ENCODE measurements at places on chromosomes 4 and X.
A peak's percentile ranks its signal among the peaks of the same experiment; 100 is the strongest.

DNA sequence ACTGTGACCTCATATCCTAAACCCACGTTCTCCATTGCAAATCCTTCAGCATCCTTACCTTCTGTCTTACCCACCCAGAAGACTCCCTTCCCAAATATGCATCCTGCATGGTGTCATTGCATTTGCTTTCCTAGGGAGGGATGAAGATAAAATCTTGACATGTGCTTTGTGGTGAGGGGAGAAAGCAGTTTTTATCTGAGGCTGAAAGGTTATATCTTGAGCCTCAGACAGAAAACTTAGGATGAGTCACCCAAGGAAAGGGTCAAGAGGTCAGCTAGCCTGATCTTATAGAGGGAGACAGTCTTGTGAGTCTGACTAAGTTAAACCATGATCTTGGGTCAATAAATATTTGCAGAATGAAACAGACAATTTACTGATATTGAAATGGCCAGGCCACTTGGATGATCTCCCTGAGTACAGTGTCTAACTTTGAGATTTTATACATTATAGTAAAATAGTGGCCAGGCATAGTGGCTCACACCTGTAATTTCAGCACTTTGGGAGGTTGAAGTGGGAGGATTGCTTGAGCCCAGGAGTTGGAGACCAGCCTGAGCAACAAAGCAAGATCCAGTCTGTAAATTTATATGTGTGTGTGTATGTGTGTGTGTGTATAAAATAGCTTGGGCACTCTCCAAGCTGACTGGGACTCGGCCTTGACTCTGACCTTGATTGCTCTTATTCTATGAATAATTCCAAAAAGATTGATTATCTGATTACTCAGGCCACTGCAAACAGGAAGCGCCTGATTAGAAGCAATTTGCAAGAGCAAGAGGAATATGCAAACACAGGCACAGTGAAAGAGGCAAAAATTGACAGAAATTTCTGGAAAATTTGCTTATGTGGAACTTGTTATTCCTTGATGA is 15.4 kb upstream of the FAM9C start:
- H3K27me3 ChIP-seq: no peaks in the 10 kb centered on the region
- H3K4me3 ChIP-seq: no peak overlapping the region
- no peak overlapping the region for H3K27ac ChIP-seq
- DNase-seq: no peak
- peaks cover 4% of the 10 kb centered on the region for H3K4me1 ChIP-seq

- H3K27me3 ChIP-seq: no peaks in the 10 kb centered on the region
- peak overlapping the region; percentile 83 for H3K27ac ChIP-seq
- DNase-seq: no peak
These were observed 693 bp downstream of the ATP10D start for GRCh38 chr4:47485768-47486167.

- H3K27ac ChIP-seq: no peak overlapping the region
- no peak overlapping the region for H3K4me3 ChIP-seq
- no peak for DNase-seq
- H3K4me1 ChIP-seq: no peaks in the 10 kb centered on the region
- H3K27me3 ChIP-seq: no peaks in the 10 kb centered on the region
These were observed 1.9 kb downstream of the MAGEB1 start for GRCh38 chrX:30248854-30249253.

DNA sequence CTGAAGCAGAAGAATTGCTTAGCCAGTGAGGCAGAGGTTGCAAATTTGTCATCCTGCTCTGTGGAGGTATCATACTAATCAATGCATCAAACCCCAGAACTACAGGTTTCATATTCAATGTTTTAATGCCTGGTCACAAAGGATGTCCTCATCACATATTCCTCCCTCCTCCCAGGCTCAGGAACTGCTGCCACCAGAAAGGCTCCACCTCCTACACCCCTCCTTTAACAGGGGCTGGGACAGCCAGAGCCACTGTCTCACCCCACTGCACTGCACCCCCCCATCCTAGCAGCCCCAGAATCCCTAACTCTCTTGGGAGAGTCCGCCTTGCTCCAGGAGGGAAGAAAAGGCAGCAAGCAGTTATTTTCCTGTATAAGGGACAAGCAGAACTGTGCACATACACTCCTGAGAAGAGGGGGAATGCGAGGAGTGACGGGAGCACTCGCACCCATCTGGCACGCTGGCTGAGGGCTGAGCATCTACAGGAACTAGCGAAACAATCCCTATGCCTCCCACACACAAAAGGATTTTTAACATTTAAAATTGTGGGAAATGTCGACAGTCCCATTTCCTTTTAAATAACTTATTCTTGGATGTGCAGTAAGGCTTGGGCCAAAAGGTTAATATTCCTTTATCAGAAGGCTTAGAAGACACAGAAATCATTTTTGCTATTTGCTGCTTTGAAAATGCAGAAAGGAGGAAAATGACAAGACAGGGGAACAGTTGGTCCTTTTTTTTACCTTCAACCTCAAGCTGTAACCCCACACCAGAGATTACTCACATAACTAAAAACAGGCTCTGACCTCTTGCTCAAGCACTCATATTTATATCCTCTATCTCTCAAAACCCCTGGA is 27.8 kb downstream of the CD99L2 start:
- DNase-seq: no peak
- no peak overlapping the region for H3K27ac ChIP-seq
- H3K4me3 ChIP-seq: no peak overlapping the region
- H3K4me1 ChIP-seq: no peaks in the 10 kb centered on the region
- H3K36me3 ChIP-seq: no peaks in the 10 kb centered on the region

DNA sequence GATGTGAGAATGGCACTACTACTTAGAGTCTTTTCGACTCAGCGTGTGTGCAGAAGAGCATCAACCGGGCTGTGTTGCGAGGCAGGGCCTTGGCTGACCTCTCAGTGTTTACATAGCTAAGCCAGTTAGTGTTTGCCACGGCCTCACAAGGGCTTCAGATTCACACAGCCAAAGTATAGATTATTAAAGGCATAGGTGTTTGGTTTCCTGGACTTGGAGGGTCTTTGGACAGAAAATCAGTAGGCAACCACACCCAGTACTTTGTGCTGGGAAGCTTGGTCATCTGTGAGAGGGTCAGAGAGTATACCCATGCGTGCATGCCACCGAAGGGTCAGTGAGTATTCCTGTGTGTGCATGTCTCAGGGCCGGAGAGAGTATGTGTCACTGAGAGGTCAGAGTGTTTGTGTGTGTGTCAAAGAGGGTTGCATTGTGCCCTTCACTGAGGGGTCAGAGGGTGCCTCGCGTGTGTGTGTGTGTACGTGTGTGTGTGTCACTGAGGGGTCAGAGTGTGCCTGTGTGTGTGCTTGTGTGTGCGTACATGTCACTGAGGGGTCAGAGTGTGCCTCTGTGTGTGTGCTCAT is 69.7 kb upstream of the MSANTD1 start:
- peaks cover 84% of the 10 kb centered on the region for H3K36me3 ChIP-seq
- H3K27ac ChIP-seq: no peak overlapping the region
- no peaks in the 10 kb centered on the region for H3K4me1 ChIP-seq
- DNase-seq: no peak

- H3K4me3 ChIP-seq: no peak overlapping the region
- H3K4me1 ChIP-seq: no peaks in the 10 kb centered on the region
- H3K36me3 ChIP-seq: peaks cover 25% of the 10 kb centered on the region
- H3K27me3 ChIP-seq: no peaks in the 10 kb centered on the region
These were observed 169.7 kb downstream of the RAP1GDS1 start for GRCh38 chr4:98430708-98431403.

GRCh38 chr4:184099535-184099966 is 118.1 kb downstream of the ENPP6 start:
- DNase-seq: no peak
- H3K36me3 ChIP-seq: no peaks in the 10 kb centered on the region
- no peaks in the 10 kb centered on the region for H3K27me3 ChIP-seq
- H3K4me1 ChIP-seq: no peaks in the 10 kb centered on the region
- no peak overlapping the region for H3K4me3 ChIP-seq

GRCh38 chr4:27779827-27780226 is 919.2 kb downstream of the STIM2 start:
- no peaks in the 10 kb centered on the region for H3K4me1 ChIP-seq
- no peak for DNase-seq
- no peak overlapping the region for H3K27ac ChIP-seq
- no peaks in the 10 kb centered on the region for H3K36me3 ChIP-seq
- no peaks in the 10 kb centered on the region for H3K27me3 ChIP-seq

DNA sequence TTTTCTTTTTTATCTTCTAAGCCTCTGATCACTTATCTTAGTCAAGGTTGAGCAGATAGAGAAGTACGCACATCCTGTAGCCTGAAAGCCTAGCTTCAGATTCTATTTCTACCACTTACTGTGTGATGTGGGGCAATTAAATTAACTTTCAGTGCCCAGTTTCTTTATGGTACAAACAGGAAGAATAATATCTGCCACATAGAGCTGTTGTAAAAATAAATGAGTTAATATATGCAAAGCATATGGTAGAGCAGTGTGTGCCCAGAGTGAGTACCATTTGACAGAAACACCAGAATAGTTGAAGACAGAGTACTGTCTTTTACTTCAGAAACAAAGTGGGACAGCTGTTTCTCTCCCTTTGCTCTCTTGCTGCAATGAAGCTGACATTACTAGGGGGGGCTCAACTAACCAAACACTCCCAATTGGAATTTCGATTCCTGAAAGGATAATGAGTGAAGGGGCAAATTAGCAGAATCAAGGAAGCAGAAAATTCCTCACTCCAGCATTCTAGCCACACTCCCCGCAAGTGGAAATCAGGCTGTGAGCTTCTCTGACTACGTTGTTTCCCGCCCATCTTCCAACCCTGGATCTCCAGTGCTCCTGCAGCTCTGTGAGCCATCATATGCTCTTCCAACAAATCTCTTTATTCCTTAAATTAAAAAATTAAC is 80.4 kb downstream of the MAPK10 start:
- H3K27ac ChIP-seq: no peak overlapping the region
- no peak for DNase-seq
- H3K27me3 ChIP-seq: no peaks in the 10 kb centered on the region
- no peaks in the 10 kb centered on the region for H3K36me3 ChIP-seq
- no peak overlapping the region for H3K4me3 ChIP-seq

DNA sequence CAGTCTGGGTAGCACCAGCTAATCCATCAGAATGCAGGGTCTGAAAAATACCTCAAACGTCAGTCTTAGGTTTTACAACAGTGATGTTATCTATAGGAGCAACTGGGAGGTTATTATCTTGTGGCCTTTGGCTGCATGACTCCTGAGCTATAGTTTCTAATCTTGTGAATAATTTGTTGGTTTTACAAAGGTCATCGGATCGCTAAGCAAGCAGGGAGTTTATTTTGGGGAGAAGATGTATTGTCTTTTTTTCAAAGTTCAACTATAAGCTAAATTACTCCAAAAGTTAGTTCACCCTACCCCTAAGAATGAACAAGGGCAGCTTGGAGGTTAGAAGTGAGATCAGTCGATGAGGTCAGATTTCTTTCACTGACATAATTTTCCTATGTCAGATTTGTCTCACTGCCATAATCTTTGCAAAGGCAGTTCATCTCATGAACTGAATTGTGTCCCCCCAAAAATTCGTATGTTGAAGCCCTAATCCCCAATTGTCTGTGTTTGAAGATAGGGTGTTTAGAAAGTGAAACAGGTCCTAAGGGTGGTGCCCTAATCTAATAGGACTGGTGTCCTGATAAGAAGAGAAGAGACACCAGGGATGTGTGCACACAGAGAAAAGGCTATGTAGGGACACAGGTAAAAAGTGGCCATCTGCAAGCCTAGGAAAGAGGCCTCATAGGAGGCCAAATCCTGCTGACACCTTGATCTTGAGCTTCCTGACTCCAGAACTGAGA is 175.8 kb upstream of the GALNT7 start:
- no peaks in the 10 kb centered on the region for H3K4me1 ChIP-seq
- H3K36me3 ChIP-seq: no peaks in the 10 kb centered on the region
- DNase-seq: no peak
- H3K27me3 ChIP-seq: peaks cover 5% of the 10 kb centered on the region
- H3K4me3 ChIP-seq: no peak overlapping the region
- no peak overlapping the region for H3K27ac ChIP-seq

GRCh38 chr4:135604531-135604930 is 1402.9 kb upstream of the PABPC4L start:
- H3K27ac ChIP-seq: no peak overlapping the region
- DNase-seq: no peak
- H3K27me3 ChIP-seq: no peaks in the 10 kb centered on the region
- no peaks in the 10 kb centered on the region for H3K36me3 ChIP-seq
- no peaks in the 10 kb centered on the region for H3K4me1 ChIP-seq
- H3K4me3 ChIP-seq: no peak overlapping the region

DNA sequence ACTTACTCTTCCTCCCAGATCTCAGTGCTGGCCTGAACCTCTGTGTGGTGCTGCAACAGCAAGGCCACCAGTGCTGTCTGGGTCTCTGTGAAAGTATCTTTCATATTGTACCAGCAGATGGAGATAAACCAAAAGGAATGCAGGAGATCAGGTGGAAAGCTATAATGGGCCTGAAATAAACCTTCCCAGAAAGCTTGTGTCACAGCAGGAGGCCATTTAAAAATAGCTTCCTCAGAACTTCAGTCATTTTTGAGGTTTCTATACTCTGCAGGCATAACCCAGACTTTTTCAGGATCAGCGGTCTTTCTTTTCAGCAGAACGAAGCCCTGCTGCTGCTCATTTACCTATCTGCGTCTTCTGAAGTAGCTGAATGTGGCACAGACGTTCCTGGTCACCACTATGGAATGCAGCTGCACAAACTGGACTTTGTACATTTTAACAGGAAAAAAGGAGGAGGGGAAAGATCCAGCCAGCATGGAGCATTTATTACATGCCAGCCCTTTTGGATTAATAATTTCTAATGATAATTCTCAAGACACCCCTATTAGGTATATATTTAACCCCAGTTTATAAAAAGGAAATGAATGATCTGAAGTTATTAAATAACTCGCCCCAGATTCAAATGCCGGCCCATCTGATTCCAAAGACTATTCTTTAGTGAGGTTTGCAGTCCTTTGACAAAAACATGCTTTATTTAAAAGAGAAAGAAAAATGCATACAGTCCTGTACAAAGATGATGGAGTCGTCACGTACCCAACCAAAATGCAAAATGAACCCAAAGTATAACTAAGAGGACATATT is 119.7 kb downstream of the NFKB1 start:
- no peaks in the 10 kb centered on the region for H3K27me3 ChIP-seq
- DNase-seq: peak; percentile 24
- peaks cover 7% of the 10 kb centered on the region for H3K36me3 ChIP-seq
- H3K27ac ChIP-seq: no peak overlapping the region

- H3K4me1 ChIP-seq: peaks cover 12% of the 10 kb centered on the region
- no peaks in the 10 kb centered on the region for H3K27me3 ChIP-seq
- H3K4me3 ChIP-seq: no peak overlapping the region
These were observed 15.1 kb upstream of the ABLIM2 start for GRCh38 chr4:8173492-8174242.

- H3K4me3 ChIP-seq: no peak overlapping the region
- H3K4me1 ChIP-seq: no peaks in the 10 kb centered on the region
- H3K36me3 ChIP-seq: no peaks in the 10 kb centered on the region
- peaks cover 5% of the 10 kb centered on the region for H3K27me3 ChIP-seq
- no peak overlapping the region for H3K27ac ChIP-seq
- no peak for DNase-seq
These were observed 89.8 kb downstream of the FBXO8 start for GRCh38 chr4:174193438-174194374.

Measured in DND-41 (cell line).